NCI-H524 treated with DMSO at 0.1 percent for 48 hours (cell line): ENCODE measurements at places on chromosomes 1 and 21.

GRCh38 chr1:101217148-101217547 lies 19.7 kb upstream of the S1PR1 start:
- DNase-seq = no peak

- DNase-seq = no peak
Measured at GRCh38 chr1:200506471-200506870, 96.6 kb upstream of the ZNF281 start.

DNA sequence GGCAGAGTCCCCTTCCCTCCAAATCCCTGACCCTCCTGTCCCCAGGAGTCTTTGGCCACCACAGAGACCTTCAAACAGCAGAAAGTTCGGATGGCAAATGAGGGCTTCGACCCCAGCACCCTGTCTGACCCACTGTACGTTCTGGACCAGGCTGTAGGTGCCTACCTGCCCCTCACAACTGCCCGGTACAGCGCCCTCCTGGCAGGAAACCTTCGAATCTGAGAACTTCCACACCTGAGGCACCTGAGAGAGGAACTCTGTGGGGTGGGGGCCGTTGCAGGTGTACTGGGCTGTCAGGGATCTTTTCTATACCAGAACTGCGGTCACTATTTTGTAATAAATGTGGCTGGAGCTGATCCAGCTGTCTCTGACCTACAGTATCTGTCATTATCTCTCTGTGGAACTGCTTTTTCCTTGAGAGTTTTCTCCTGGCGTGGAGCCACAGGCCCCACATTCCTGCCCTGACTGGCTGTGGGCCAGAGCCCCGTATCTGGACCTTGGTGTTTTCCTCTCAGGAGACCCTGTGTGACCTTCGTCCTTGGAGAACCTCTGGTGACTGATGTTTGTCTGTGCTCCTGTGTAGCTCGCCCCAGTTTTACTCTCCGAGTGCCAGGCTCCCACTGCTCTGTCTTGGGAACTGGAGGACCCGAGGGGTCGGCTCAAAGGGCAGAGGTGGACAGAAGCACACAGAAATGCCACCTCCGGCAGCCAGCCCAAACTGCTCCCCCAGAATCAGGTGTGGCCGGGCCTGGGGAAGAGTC lies 4.8 kb downstream of the SLC27A3 start:
- DNase-seq = no peak

GRCh38 chr1:8701794-8702471 lies 115.5 kb downstream of the RERE start:
- no peak for DNase-seq

- no peak for DNase-seq
Measured at GRCh38 chr1:210841926-210842625, 291.9 kb downstream of the KCNH1 start.

GRCh38 chr1:73759011-73759410 lies 439.0 kb downstream of the LRRIQ3 start:
- no peak for DNase-seq

DNA sequence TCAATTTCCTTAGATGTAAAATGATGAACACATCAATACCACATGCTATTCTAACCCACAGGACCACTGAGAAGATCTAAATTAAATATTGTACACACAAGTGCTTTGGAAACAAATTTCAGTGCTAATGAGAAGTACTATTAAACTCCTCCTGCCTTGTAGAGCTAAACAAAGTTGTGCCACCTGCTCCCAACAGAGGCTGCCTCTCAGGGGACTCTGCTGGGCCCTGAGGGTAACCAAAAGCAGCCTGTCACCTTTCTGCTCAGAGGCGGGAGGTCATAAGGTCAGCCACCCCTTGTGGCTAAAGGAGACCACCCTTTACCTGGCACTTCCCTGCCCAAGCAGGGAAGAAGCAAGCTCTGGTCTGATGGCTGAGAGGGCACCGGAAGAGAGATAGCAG lies 6.3 kb downstream of the SLC9A1 start:
- DNase-seq = no peak

DNA sequence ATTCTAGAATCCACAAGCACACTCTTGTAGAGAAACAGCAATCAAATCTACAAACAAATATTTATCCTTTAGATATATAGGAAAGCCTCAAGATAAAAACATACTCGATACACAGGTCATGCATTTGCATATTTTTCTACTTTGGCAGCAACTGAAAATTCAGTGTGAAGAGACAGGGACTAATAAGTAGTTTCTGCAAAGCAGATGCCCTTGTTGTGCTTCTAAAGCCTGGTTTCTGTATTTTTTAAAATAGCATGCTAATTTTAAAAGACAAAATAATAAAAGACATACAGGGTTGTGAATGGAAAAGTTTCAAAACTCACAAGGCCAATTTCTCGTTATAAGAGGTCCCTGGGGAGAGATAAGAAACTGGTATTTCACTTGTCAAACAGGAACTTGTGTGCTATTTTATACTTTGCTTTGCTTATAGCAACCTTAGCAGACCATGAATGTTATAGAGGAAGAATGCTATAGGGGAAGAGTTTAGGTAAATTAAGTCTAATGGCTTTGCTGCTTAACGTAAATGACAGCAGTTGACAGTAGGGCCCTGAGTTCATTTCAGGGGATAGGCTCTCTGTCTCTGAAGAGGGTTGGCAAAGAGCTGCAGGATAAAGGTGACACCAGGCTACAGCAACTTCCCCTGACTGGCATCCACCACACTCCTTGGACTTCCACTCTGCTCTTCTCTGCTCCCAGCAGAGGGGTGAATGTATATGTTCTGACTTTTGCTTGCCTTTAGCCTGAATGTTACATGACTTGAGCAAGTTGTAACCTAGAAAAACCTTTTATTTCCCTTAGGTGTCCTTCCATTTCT lies 9.4 kb upstream of the RGS13 start:
- DNase-seq = no peak

- no peak for DNase-seq
Measured at GRCh38 chr1:150366416-150367296, 2.7 kb downstream of the RPRD2 start.

- no peak for DNase-seq
Measured at GRCh38 chr1:55472784-55473183, 257.6 kb upstream of the USP24 start.

DNA sequence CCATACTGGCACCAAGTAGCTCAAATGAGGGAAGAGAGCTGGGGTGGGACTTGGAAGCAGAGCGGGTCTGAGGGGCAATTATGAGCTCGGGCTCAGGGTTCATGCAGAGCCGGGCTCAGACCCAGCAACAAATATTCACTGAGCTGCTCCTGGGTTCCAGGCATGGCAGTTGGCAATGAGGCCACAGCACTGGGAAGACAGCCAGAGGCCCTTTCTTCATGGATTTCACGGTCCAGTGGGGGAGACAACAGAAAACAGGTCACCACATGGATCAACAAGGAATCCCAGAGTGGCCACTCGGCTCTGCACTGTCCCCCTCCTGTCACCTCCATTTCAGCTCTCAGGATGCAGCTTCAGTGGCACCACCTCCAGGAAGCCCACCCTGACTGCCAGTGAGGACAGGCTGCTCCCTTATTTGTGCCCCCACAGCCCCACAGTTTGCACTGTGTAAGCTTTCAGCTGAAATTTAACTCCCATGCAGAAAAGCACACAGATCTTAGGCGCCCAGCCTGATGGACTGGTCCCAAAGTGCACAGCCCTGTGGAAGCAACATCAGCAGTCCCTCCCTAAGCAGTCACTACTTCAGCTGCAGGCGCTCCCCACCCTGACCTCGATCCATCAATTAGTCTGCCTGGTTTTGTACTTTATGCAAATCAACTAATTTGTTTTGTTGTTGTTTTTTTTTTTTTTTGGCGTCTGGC lies 22.4 kb downstream of the ARHGEF19 start:
- no peak for DNase-seq

DNA sequence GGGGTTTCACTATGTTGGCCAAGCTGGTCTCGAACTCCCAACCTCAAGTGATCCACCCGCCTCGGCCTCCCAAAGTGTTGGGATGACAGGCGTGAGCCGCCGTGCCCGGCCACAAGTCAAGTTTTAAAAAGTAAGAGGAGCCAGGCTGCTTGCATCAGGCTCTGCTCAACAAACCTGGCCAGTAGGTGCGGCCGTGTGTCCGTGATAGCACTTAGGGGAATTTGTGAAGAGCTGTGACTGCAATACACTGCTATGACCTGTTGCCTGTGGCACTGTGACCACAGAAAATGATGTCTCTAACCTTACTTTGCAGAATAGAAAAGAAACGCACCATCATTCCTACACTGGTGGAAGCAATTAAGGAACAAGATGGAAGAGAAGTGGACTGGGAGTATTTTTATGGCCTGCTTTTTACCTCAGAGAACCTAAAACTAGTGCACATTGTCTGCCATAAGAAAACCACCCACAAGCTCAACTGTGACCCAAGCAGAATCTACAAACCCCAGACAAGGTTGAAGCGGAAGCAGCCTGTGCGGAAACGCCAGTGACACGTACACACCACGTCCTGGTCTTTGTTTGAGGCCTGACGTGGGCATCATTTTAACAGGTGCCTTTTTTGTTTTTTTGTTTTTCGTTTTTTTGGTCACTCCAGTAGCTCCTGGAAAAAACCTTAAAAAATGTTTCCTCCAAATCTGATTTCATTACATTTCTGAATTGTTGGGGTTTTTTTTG lies 16.7 kb downstream of the C1orf174 start:
- DNase-seq = no peak

DNA sequence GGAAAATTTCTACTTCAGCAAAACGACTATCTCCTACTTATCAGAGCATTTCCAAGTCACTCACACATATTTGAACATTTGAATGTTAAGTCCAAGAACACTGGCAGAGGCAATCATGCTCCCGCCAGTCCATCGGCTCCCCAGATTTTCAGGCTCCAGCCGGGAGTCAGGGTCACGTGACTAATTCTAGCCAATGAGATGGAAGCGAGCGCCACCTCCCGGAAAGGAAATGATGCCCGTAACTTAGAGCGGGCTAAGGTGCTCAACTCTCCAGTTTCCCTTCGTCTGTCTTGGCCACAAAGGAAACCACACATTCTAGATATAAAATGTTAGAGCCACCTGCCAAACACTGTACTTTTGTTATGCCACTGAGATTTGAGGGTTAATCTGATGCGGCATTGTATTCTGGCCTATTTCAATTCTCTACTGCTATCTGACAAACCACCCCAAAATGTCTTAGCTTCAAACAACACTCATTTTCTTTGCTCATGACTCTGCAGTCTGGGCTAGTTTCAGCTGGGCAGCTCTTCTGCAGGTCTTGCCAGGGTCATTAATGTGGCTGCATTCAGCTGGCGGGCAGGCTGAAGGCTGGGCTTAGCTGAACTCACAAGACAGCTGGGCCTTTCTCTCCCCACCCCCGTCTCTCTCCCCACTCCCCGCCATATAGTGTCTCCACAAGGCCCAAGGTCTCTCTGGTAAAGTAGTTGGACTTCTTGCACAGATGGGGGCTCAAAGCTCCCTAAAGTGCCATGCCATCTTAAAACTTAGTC lies 16.5 kb upstream of the LHX4 start:
- no peak for DNase-seq

DNA sequence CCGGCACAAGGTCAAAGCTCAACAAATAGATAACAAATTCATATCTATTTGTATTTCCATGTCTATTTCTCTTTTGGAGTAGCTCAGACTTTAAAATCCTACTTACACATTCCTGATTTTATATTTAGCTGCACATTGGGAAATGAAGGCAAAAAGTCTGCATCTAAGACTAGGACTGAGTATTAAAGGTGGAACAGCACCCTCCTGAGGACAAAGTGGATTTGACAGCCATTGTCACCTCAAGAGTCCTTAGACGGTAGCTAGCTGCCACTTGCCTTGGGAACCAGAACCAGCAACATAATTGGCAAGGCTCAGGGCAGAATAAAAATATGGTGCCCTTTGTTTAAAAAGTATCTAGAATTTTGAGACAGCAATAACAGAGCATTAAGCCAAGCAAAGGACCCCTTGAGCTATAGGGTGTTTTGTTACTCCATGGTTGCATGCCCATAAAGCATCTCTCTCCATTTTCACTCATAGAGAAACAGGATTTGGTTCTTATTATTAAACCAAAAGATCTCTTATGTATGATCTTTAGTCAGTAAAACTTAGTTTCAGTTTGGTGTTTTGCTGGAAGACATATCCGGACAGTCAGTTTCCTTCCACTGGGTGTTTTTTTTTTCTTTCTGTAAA lies 30.0 kb upstream of the SGIP1 start:
- no peak for DNase-seq

DNA sequence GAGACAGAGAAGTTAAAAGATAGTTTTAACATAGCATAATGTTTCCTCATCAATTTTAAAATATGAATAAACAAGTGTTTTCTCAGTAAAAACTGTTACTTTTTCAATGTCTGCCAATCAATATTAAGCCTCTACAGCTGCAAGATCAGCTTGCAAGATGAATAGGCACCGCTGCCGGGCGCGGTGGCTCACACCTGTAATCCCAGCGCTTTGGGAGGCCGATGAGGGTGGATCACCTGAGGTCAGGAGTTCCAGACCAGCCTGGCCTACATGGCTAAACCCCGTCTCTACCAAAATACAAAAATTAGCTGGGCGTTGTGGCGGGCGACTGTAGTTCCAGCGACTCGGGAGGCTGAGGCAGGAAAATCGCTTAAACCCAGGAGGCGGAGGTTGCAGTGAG lies 54.8 kb upstream of the SH3GLB1 start:
- no peak for DNase-seq
